ENCODE measurements at places on chromosomes 4 and X.

DNA sequence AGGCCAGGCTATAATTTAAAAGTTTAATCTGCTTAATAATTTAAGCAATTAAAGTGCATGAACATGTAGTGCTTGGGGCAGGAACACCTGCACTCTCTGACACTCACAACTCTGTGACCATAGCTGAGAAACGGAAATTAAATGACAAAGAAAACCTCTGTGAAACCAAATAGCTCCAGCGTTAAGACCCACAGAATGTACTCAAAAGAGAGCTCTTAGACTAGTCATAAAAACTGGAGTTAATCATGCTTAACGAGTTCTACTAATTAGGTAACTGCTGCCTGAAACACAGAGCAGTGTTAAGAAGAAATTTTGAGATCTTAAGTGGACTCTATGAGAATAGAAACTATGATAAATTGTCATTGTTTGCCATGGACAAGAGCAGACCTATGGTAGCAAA lies 174.4 kb upstream of the SPIN4 start:
- DNase-seq, result no peak

- DNase-seq, result no peak
These were observed 30.4 kb downstream of the LAMTOR3 start for GRCh38 chr4:99863804-99864203.

DNA sequence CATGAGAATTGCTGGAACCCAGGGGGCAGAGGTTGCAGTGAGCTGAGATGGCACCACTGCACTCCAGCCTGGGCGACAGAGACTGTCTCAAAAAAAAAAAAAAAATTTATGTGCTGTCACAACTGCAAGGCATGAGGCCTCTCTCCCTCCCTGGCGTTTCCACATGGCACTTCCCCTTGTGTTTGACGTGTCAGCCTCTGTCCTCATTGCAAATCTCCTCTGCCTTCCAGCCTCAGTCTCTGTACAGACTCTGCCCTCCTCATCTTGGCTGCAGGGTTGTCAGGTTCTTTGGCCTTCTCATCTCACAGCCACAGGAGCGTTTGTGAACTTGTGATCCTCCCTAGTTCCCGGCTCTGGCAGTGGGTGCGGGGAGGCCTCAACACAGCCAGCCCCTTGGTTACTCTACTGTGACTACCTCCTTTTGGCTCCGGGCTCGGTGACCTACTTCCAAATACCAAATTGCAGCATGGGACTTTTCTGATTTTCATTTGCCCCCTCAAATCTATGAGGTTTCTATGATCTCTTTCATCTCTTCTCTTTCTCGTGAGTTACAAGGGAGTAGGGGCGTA lies 250.0 kb downstream of the CBR4 start:
- no peak for DNase-seq

GRCh38 chr4:188282471-188283232 lies 143.4 kb downstream of the TRIML1 start:
- DNase-seq, result no peak

DNA sequence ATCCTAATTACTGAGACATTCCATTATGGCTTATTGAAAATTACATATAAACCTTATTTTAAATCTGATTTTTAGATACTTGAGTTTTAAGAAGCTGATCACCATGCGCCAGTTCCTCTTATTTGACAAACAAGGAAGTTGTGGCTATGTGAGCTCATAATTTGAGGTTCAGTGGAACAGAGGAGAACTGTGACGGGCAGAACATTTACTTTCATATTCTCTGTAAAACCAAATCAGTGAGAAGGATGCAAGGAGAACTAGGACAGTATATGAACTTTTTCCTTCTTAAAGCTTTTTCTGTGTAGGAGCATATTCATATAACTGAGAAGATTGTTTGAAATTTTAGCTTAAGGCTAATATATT lies 25.3 kb downstream of the STIM2 start:
- DNase-seq, result peak; percentile 40

GRCh38 chrX:110146521-110146920 lies 143.6 kb downstream of the TMEM164 start:
- DNase-seq, result peak; percentile 67

DNA sequence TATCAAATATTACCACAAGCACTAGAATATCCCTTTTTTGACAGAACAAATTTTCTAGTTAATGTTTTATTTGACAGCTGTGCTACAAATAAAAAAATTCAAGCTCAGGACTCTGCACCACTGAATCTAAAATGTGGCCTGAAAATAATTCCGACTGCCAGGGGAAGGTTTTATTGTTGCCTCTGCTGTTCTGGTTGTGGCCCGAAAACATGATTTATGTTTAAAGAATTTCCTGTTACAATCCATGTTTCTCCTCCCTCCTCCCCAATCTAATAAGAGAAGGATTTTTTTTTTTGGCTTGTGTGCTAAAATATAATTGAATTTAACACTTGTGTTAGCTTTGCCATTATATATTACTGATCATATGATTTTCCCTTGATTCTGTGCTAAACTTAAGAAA lies 227.8 kb downstream of the DCLK2 start:
- no peak for DNase-seq

DNA sequence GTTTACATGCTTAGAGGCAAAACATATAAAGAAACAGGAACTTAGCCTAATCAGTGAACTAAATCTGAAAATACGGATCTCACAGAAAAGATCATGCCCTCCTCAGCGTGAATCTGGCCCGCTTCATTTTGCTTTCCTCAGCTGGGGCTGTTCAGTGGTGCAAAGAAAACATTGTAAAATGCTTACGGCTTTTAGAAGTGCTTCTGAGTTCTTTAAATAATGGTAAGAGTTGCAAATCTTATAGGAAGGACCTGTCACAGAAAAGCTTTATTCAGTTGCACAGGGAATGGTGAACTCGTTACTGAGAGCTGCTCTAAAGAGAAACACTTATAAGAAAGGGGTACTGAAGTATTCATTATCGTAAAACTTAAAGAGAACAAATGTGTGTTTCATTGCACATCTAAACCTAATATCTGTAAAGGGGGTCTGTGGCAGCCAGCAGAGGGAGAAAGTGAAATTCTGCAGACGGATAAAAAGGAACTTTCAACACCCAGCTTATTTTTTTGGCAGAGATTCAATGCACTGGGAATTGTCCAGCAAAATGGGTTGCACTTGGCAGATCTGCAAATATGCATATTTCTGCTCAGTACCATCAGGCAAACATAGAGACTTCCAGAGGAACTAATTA lies 139.2 kb upstream of the ANK2 start:
- peak; percentile 79 for DNase-seq

- DNase-seq, result no peak
These were observed 142.3 kb downstream of the AFAP1 start for GRCh38 chr4:7797330-7797729.

DNA sequence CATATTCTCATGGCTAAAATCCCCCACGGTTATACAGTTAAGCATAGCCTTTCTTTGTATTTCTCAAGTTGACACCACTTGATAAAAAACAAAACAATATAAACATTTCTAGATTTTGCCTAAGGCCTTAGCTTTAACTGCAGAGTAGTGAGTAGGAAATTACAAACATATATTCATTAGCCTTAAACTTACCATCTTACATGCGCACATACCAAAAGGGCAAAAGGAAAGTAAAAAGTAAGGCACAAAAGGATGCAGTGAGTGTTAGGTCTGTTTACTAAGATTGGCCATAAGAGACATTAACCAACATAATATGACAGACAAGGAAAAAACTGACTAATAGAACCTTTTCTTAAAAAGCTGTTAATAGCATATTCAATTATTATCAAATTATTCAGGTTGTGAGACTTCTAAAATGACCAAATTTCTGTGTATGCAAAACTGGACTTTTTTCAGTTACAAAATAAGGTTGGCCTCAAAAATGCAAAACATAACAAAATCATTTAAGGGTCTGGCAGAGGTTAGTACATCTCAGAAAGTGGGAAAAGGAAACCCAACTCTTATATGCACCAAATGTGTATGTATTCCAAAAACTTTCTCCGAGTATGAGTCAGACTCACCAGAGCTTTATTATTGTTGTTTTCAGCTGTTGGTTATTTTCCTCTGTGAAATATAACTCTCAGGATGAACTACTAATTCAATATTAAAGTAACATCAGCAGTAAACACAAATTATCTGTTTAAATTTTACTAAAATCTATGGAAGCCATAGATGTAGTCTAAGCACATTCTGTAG lies 39.9 kb downstream of the SEPSECS start:
- DNase-seq, result no peak

GRCh38 chr4:32488690-32489089 lies 1768.5 kb downstream of the PCDH7 start:
- DNase-seq, result no peak

GRCh38 chrX:15204130-15204751 lies 65.6 kb downstream of the ASB9 start:
- DNase-seq, result no peak

GRCh38 chrX:136636121-136636520 lies 11.8 kb upstream of the CD40LG start:
- DNase-seq, result no peak

DNA sequence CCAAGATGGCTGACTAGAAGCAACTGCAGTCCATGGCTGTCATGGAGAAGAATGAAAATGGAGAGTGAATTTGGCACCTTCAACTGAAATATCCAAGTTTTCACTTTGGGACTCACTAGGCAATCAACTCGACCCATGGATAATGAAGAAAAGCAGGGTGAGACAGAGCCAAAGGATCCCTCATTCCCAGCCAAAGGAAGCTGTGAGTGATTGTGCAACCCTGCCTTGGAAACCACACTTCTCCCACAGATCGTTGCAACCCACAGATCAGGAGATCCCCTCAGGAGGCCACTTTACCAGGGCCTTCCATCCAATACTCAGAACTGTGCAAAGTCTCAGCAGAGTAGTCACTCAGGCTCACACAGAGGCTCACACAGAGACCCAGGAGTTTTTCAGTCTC lies 4.5 kb downstream of the CFAP299 start:
- no peak for DNase-seq

- DNase-seq, result peak; percentile 9
These were observed 183.8 kb upstream of the NUDT10 start for GRCh38 chrX:51148848-51149247.

DNA sequence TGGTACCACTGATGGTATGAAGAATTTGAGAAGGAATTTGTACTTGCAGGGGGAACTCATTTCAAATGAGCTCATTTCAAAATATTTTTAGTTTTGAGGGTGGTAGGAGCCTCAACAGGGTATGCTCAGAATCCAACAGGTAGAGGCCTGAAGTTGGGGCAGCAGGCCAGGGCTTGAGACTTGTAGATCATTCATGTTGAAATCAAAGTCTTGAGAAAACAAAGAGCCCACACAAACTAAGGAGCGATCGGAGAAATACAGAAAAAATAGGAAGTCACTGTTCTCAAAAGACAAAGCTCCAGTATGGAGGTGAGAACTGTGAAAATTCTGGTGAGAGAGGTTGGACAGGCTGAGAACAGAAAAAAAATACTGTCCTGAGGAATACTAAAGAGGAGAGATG lies 979 bp upstream of the SLC9A6 start:
- no peak for DNase-seq

GRCh38 chrX:48511560-48511959 lies 2.8 kb downstream of the PORCN start:
- DNase-seq, result no peak

DNA sequence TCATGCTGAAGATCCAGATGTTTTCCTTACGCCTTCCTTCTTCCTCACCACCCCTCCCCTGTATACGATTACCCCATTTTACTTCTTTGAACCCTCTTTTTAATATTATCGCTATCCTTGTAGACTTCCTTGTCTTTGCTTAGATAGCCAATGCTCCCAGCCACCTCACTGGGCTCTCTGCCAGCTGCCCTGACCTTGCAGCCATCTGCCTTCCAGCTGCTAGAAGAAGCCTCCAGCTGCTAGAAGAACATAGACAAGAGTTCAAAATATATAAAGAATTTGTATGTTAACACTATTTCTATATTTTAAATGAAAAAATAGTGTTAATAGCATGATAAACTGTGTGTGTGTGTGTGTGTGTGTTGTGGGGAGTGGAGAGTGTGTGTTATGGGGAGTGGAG lies 374.7 kb downstream of the ANKRD50 start:
- DNase-seq, result no peak

- DNase-seq, result no peak
These were observed 53.5 kb downstream of the SMAD1 start for GRCh38 chr4:145535202-145535601.

DNA sequence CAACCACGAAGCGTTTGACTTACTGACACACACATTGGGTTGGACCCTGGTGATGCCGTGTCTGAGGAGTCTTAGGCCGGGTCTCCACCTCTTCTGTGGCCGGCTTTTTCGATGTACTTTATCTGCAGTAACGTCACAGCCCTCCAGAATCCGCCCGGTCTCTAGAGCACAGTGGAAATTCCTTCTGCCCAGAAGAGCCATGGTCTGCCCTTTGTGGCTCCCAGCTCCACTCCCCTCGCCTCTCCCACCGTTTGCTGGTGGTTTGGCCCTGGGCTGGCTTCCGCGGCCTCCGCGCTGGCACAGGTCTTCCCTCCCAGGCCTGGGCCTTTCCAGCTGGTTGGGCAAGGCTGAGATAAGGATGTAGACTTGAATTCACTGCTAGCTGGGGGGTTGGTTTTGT lies 4.3 kb downstream of the MAEA start:
- DNase-seq, result no peak

GRCh38 chr4:100042711-100043110 lies 92.6 kb upstream of the H2AZ1 start:
- no peak for DNase-seq

- DNase-seq, result no peak
These were observed 8.0 kb downstream of the MSX1 start for GRCh38 chr4:4867375-4868039.

- no peak for DNase-seq
These were observed 41.3 kb upstream of the MTMR1 start for GRCh38 chrX:150651906-150652305.

DNA sequence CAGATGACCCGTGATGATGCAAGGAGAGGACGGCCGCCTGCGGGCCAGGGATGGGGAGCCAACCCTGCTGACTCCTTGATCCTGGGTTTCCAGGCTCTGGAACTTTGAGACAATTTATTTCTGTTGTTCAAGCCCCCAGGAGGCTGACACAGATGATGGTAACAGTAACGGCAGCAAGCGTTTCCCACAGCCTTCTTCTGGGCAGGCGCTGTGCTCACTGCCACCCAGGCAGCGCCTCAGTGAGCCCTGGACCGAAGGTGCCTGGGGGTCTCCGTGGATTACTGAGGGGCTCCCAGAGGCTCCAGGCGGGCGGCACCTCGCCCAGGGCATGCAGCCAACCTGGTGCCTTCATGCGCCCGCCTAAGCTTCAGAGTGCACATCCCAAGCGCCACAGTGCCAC lies 103.9 kb upstream of the AFAP1 start:
- no peak for DNase-seq

GRCh38 chr4:4334798-4335520 lies 44.9 kb downstream of the ZBTB49 start:
- peak; percentile 56 for DNase-seq

- DNase-seq, result no peak
These were observed 8.5 kb downstream of the FAAH2 start for GRCh38 chrX:57294961-57295360.
